Aorta (tissue), 5 donors: ENCODE measurements at places on chromosomes 11 and 22. TPM values are rescaled to one million over a fixed set of nuclear protein-coding genes. Genes with fewer than 3 reads are reported as not detected.

DNA sequence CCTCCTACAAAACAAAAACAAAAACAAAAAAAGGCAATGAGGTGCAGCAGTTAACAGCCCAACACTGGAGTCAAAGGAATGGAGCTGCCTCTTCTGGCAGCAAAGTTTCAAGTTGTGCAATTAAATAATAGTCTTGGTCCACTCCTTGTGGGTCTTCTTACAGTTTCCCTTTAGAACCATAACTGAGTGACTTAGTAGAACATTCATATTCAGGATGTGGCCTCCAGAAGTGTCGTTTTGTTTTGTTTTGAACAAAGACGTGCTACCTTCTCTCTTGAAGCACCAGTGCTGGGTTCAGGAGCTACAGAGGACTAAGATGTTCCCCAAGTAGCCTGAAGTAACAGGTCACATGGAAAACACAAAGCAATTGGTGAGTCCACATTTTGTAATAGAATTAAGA is 2.0 kb upstream of the JAML start:
- no peaks in the 10 kb centered on the region for H3K27me3 ChIP-seq
- no peak overlapping the region for H3K27ac ChIP-seq
- no peak for DNase-seq
- no peak overlapping the region for H3K4me3 ChIP-seq
- no peaks in the 10 kb centered on the region for H3K4me1 ChIP-seq

DNA sequence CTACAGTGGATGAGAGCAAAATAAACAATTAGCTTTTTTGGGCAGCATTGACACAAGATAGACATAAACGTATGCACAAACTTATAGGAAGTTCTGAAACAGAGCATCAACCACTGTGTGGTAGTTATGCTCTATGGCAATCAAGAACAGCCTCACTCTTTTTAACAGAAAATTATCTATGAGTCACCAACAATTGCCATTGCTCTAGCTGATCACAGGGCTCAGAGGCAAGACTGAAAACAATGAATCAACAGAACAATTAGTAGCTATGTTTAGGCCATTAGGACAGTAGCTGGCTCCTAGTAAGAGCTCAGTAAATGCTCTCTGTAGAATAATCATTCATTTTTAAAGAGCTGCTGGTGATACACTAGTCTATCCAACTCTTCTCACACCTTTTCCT is 34.9 kb upstream of the PICALM start:
- H3K36me3 ChIP-seq, result no peaks in the 10 kb centered on the region
- H3K4me3 ChIP-seq, result no peak overlapping the region

LINC01488 gene
- polyA plus RNA-seq, result not detected

FOLR2 gene
- polyA plus RNA-seq, result 25.3 TPM

MPPED2 gene
- 8.3 TPM for polyA plus RNA-seq

OR52E8 gene
- not detected for polyA plus RNA-seq

- H3K36me3 ChIP-seq, result no peaks in the 10 kb centered on the region
- H3K27me3 ChIP-seq, result no peaks in the 10 kb centered on the region
- H3K27ac ChIP-seq, result no peak within 1 kb of the TSS
Measured at GRCh38 chr11:112961146-112961668, at the start of gene NCAM1. TSS of gene NCAM1 (plus strand) at chr11:112961420.

GRCh38 chr11:1887451-1888346 is 4.0 kb downstream of the PRR33 start:
- H3K36me3 ChIP-seq, result no peaks in the 10 kb centered on the region
- H3K27ac ChIP-seq, result no peak overlapping the region
- H3K27me3 ChIP-seq, result no peaks in the 10 kb centered on the region
- H3K4me3 ChIP-seq, result no peak overlapping the region
- DNase-seq, result peak; percentile 67
- no peaks in the 10 kb centered on the region for H3K4me1 ChIP-seq

DERL3 gene
- polyA plus RNA-seq, result 1.4 TPM

C11orf52 gene
- 5.3 TPM for polyA plus RNA-seq

TYR gene
- not detected for polyA plus RNA-seq

TBX1 gene
- 7.8 TPM for polyA plus RNA-seq

GRCh38 chr11:27388869-27389268 is 25.9 kb upstream of the CCDC34 start:
- no peak overlapping the region for H3K4me3 ChIP-seq
- no peaks in the 10 kb centered on the region for H3K36me3 ChIP-seq
- H3K27me3 ChIP-seq, result no peaks in the 10 kb centered on the region
- no peak for DNase-seq
- peaks cover 12% of the 10 kb centered on the region for H3K4me1 ChIP-seq
- H3K27ac ChIP-seq, result no peak overlapping the region

DNA sequence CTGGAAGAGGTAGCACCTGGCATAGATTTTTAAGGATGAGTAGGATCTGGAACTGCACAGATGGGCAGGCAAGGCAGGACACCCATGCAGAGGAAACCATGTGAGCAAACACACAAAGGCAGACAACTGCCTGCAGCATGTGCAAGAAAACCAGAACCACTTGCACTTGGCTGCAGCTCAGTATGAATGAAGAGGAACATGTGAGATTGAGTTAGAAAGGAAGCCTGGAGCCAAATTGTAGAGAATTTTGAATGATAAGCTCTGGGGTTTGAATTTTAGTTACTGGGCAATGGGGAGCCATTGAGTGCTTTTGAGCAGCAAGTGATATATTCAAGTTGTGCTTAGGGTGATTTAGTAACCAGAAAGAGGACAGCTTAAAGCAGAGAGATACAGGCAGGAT is 583.4 kb downstream of the SOX6 start:
- H3K27me3 ChIP-seq, result no peaks in the 10 kb centered on the region
- no peak for DNase-seq
- no peak overlapping the region for H3K4me3 ChIP-seq
- no peaks in the 10 kb centered on the region for H3K4me1 ChIP-seq

GRCh38 chr11:60566776-60567175 is 51.6 kb downstream of the MS4A13 start:
- no peak overlapping the region for H3K4me3 ChIP-seq
- H3K27ac ChIP-seq, result no peak overlapping the region
- no peaks in the 10 kb centered on the region for H3K36me3 ChIP-seq
- no peaks in the 10 kb centered on the region for H3K27me3 ChIP-seq
- H3K4me1 ChIP-seq, result no peaks in the 10 kb centered on the region

- no peak overlapping the region for H3K27ac ChIP-seq
- H3K27me3 ChIP-seq, result no peaks in the 10 kb centered on the region
- H3K36me3 ChIP-seq, result no peaks in the 10 kb centered on the region
Measured at GRCh38 chr11:126186708-126187529, 24.5 kb downstream of the RPUSD4 start.

KRTAP5-2 gene
- not detected for polyA plus RNA-seq

DDI1 gene
- not detected for polyA plus RNA-seq

GRCh38 chr22:46013460-46014416 is 36.8 kb upstream of the WNT7B start:
- peak overlapping the region; percentile 46 for H3K4me3 ChIP-seq
- H3K36me3 ChIP-seq, result no peaks in the 10 kb centered on the region
- peak; percentile 99 for DNase-seq

GRCh38 chr22:35534091-35534490 is 6.5 kb upstream of the RASD2 start:
- H3K4me3 ChIP-seq, result no peak overlapping the region
- H3K27me3 ChIP-seq, result no peaks in the 10 kb centered on the region
- peak; percentile 8 for DNase-seq
- no peaks in the 10 kb centered on the region for H3K4me1 ChIP-seq

GRCh38 chr11:60111793-60112192 is 23.3 kb downstream of the MS4A2 start:
- no peaks in the 10 kb centered on the region for H3K27me3 ChIP-seq
- no peak overlapping the region for H3K27ac ChIP-seq
- no peak overlapping the region for H3K4me3 ChIP-seq
- no peaks in the 10 kb centered on the region for H3K36me3 ChIP-seq
- H3K4me1 ChIP-seq, result no peaks in the 10 kb centered on the region

GRCh38 chr11:6928916-6929315 is 2.7 kb downstream of the ZNF215 start:
- no peaks in the 10 kb centered on the region for H3K27me3 ChIP-seq
- no peak overlapping the region for H3K27ac ChIP-seq
- H3K4me1 ChIP-seq, result peaks cover 4% of the 10 kb centered on the region
- DNase-seq, result no peak

- H3K36me3 ChIP-seq, result no peaks in the 10 kb centered on the region
- no peak overlapping the region for H3K4me3 ChIP-seq
- H3K27me3 ChIP-seq, result no peaks in the 10 kb centered on the region
- H3K27ac ChIP-seq, result no peak overlapping the region
- H3K4me1 ChIP-seq, result no peaks in the 10 kb centered on the region
Measured at GRCh38 chr22:26271427-26271826, 102.2 kb downstream of the SEZ6L start.

DNA sequence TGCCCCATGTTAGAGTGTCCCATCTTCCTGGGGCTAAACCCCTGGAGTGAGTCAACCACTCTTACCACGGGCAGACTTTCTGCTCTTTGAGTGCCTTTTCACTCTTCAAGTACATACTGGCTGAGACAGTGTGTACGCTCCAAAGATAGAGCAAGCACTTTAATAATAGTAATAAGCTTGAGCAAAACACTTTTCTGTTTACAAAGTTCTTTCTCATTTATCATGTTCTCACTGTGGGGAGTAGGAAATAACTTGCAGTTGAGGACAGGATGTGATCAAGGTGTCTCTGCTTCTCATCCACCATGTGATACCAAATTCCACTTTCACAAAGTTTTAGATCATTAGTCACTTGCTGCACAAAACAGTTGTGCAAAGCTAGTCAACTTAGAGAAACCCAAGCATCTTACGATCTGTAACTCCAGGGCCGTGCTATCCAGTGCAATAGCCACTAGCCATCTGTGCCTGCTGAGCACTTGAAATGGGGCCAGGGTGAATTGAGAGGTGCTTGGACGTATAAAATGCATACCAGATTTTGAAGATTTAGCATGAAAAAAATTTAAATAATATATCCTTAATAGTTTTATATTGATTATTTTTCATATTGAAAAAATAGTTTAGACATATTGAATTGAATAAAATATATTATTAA is 135.3 kb downstream of the KIF18A start:
- no peak overlapping the region for H3K4me3 ChIP-seq
- H3K27ac ChIP-seq, result no peak overlapping the region
- no peaks in the 10 kb centered on the region for H3K27me3 ChIP-seq
- no peaks in the 10 kb centered on the region for H3K36me3 ChIP-seq
- no peak for DNase-seq
- no peaks in the 10 kb centered on the region for H3K4me1 ChIP-seq

DNA sequence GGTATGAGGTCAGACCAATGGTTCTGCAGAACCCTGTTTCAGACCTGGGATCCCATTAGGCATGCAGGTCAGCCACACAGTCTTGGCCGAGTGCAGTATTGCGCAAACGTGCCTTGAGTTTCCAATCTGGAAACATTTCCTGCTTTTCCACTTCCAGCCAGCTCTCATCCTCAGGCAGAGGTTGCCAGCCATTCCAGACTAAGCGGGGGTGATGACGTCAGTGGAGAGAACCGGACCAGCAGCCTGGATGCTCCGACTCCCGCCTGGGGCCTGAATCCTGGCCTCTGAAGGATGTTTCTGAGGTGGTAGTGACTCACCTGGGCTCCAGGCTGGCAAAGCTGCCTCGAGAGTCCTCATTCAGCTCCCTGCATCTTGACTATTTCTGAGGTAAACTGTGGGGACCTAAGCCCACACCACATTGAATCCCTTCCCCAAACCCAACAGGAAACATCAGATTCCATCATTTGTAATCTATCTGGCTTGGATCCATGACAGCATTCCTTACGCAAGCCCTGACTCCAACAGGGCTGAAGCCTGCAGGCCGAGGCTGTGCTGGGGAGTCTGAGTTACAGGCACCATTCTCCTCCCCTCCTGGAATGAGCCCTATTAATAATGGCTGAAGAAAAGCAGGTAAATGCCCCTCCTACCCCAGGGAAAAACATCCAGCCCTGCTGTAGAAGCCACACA is 83.0 kb downstream of the ABTB2 start:
- peak; percentile 92 for DNase-seq
- no peaks in the 10 kb centered on the region for H3K4me1 ChIP-seq
- no peak overlapping the region for H3K4me3 ChIP-seq
- H3K27me3 ChIP-seq, result no peaks in the 10 kb centered on the region

- no peak overlapping the region for H3K27ac ChIP-seq
- peak; percentile 12 for DNase-seq
- no peak overlapping the region for H3K4me3 ChIP-seq
- no peaks in the 10 kb centered on the region for H3K4me1 ChIP-seq
- H3K27me3 ChIP-seq, result no peaks in the 10 kb centered on the region
Measured at GRCh38 chr11:125155767-125156166, 8.8 kb upstream of the PKNOX2 start.

GRCh38 chr11:65651589-65652510 is 10.9 kb downstream of the RELA start:
- H3K27me3 ChIP-seq, result no peaks in the 10 kb centered on the region
- H3K27ac ChIP-seq, result peak overlapping the region; percentile 87
- peak overlapping the region; percentile 34 for H3K4me3 ChIP-seq
- H3K36me3 ChIP-seq, result no peaks in the 10 kb centered on the region

- H3K4me3 ChIP-seq, result no peak overlapping the region
- H3K36me3 ChIP-seq, result no peaks in the 10 kb centered on the region
- peak; percentile 29 for DNase-seq
- H3K27me3 ChIP-seq, result no peaks in the 10 kb centered on the region
- no peaks in the 10 kb centered on the region for H3K4me1 ChIP-seq
Measured at GRCh38 chr11:2813141-2813908, 72.2 kb downstream of the CDKN1C start.

- no peaks in the 10 kb centered on the region for H3K27me3 ChIP-seq
- no peak overlapping the region for H3K4me3 ChIP-seq
- no peak overlapping the region for H3K27ac ChIP-seq
- peak; percentile 50 for DNase-seq
- no peaks in the 10 kb centered on the region for H3K36me3 ChIP-seq
Measured at GRCh38 chr11:88475991-88476418, 138.5 kb upstream of the CTSC start.

DNA sequence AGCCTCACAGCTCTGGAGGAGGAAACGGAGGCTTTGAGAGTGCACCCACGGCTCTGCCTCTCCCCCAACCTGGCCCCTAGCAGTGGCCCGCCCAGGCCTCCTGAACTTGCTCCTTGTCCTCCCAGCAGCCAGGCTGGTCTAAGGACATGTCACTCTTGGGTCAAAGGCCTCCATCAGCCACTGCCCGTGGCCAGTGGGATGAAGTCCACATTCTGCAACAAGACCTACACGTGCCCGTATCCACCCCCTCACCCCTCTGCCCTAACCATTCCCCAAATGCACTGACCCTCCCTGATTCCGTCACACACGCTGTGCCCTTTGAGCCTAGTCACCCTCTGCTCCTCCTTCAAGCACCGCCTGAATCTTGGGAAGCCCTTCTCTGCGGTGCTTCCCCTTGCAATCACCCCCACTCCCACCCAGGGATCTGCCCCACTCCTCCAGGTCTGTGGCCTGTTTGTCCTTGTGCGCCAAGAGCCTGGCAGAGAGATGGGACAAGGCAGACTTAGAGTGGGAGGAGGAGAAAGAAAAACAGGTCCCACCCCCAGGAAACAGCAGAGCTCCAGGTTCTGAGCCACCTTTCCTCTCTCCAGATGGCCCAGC is 37.5 kb upstream of the TEF start:
- no peak overlapping the region for H3K27ac ChIP-seq
- H3K36me3 ChIP-seq, result peaks cover 5% of the 10 kb centered on the region
- no peaks in the 10 kb centered on the region for H3K27me3 ChIP-seq
- no peak overlapping the region for H3K4me3 ChIP-seq
- H3K4me1 ChIP-seq, result no peaks in the 10 kb centered on the region

GRCh38 chr11:77568916-77569675 is 20.7 kb upstream of the AQP11 start:
- H3K36me3 ChIP-seq, result no peaks in the 10 kb centered on the region
- no peak for DNase-seq
- no peak overlapping the region for H3K27ac ChIP-seq
